ENCODE measurements at places on chromosomes 6 and 20.

- no peak for DNase-seq
Observed at GRCh38 chr20:8322662-8323217, 190.7 kb downstream of the PLCB1 start.

DNA sequence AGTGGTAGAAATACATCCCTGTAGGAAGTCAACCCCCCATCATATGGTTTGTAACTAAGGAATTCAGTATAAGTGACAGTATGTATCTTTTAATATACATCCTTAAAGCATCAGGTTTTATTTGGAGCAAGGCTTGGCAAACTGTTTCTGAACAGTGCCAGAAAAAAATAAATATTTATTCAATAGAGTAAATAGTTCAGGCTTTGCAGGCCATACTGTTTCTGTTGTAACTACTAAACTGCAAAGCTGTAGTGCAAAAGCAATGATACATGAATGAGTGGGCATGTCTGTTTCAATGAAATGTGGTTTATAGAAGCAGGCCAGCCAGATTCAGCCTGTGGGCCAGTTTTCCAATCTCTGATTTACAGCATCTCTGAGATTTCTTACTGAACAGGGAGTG is 977 bp downstream of the MEI4 start:
- no peak for DNase-seq

DNA sequence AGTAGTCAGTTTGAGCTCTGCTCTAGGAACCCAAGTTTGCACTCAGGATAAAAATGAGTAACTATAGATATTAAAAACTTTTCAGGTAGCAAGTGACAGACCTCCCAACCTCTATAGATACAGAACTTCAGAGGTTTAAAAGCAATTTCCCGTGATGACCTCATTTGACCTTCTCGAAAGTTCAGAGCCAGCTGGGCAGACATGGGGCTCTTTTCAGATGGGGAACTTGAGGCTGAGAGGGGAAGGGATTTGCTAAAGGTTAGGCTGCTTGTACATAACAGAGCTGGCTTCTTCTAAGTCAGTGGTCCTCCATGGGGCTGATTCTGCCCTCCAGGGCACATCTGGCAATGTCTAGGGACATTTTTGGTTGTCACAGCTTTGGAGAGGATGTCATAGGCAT is 58.8 kb upstream of the ZNF831 start:
- DNase-seq, result no peak

GRCh38 chr6:43263314-43264178 is 20.3 kb downstream of the TTBK1 start:
- peak; percentile 88 for DNase-seq

DNA sequence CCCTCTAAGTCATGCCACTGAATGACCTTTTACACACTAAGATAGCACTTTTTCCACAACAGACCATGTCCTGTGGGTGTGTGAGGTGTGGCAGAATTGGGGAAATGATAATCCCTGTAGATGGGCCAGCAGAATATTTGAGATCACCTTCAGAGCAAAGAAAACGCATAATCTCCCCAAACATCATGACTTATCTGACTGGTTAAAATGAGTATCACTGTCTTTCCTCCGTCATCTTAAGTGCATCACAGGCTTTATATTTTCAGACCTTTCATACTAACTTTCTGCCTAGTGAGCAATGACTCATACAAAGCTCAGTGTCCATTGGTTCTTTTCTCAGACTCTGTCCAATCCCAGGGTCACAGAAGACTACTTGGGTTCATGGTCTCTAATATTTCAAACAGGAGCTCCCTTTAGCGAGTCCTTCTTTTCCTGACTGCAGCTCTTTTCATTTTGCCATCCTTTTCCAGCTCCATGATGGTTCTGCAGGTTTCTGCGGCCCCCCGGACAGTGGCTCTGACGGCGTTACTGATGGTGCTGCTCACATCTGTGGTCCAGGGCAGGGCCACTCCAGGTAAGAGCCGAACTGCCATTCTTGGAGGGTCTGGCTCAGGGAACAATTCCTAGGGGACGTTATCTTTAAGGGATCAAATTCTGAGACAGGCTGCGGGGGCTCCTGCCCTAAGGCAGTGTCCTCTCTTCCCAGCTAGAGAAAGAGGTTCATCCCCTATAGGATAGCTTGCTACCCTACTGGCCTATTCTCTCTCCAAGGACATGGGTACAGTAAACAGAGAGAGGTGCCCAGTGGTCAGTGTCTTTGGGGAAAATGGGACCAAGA is at the start of gene HLA-DPB1:
TSS of gene HLA-DPB1 (plus strand) at position 423 of the 838 bp plus-strand sequence. CDS start at position 475, 52 bp downstream.
- peak; percentile 71 for DNase-seq

DNA sequence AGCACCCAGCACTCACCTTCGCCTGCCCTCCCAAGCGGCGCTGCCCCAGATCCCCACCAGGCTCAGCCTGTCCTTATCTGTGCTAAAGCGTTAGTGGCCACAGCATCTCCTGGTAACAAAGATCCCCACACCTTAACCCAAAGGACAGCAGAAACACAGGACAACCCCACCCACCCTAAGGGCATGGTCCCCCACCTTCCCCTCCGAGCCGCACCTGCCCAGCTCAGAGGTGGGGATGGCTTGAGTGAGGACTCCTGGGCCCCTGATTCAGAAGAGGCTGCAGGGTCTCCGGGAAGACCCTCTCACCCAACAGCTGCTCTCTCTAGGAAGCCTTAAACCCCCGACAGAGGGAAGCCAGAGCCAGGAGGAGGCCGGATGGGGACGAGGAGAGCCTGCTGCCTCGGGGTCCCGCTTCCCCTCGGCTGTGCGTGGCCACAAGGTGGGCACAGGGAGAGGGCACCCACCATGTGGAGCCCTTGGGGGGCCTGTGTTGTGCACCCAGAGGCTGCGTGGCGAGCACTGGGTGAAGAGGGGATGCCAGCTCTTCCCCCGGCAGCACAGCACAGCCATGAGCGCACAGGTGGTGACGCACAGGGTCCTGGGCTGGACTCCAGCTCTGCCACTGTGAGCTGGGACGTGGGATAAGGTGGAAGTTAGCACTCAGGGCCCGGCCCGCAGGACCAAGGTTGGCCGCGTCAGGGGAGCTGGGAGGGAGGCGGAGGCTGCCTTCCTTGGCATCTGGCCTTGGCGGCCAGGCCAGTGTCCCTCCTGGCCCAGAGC is 31.9 kb upstream of the MRGBP start:
- DNase-seq, result no peak

DNA sequence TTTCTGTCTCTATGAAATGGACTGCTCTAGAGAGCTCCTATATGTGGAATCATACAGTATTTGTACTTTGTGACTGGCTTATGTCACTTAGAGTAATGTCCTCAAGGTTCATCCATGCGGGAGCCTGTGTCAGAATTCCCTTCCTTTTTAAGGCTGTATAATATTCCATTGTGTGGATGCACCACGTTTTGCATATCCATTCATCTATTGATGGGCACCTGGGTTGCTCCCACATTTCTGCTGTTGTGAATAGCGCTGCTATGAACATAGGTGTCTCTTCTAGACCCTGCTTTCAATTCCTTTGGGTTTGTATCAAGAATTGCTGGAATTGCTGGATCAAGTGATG is 155.4 kb downstream of the BMP7 start:
- DNase-seq, result no peak

DNA sequence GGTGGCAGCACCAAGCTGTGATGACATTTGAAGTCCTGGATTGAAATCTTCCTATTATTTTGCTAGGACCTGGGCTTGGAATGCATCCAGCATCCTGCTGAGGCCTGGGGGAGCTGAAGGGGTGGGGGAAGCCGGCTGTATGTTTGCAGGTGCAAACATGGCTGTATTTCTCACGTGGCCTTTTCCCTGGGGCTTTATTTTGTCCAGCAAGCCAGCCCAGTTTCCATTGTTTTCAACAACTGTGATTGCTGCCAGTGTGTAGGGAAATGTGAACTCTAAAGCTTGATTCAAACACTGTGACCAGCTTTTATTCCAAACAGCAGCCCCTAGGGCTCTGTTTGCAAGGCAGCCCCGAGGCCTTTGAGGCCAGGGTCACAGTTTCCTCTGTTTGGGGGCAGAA is 683.0 kb downstream of the DHX35 start:
- DNase-seq, result no peak

GRCh38 chr20:6812530-6812929 is 45.0 kb downstream of the BMP2 start:
- no peak for DNase-seq

- DNase-seq, result no peak
Observed at GRCh38 chr6:55985309-55985708, 109.9 kb upstream of the BMP5 start.

DNA sequence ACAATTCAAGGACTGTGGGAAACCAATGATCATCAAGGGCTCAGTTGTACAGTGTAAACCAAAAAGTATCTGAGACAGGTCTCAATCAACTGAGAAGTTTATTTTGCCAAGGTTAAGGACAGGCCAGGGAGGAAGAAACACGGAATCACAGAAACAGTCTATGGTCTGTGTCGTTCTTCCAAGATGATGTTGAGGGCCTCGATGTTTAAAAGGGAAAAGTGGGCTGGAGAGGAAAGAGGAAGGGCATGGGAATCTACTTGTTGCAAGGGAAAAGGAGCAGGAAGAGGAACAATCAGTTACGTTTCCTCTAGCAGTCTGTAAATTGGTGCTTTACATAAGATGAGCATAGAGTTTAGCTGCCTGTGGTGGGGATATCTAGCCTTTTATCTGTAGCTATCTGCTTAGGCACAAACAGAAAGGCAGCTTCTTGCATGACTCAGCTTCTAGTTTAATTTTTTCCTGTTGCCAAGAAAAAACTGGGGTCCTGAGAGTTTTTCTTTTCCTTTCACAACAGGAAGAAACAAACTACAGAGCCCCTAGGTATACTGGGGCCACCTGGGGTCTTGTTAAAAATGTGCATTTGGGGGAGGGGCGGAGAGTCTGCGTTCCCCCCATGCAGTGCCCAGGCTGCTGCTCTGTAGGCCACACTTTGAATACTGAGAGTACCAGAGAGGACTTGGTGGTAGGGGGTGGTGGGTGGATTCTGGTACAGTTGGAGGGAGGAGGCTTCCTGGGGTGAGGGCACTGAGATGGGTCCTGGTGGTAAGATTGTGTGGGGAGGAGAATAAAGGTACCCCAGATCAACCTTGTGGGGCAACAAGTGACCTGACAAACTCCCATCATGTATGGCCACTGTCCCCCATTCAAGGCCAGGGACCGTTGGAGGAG is 35.3 kb upstream of the EZR start:
- DNase-seq, result no peak

GRCh38 chr20:19588241-19588640 is 169.8 kb upstream of the RIN2 start:
- DNase-seq, result no peak

DNA sequence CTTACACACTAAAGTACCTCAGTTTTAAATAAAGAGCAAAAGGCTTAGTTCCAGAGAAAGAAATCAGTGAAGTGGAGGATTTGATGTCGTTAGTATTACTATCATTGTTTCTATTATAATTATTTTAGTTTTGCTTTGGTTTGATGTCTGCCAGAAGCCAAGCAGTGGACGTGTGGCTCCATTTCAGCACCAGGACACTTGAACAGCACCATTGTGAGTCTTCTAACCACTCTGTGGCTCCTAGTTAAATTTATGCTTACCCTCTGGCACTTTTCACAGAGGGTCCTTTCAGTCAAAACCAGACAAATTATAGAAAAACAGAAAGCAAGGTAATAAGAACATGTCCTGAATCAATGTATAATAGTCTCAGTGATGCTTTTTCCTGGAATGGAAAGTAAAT is 3.4 kb downstream of the COL9A1 start:
- peak; percentile 11 for DNase-seq

- no peak for DNase-seq
Observed at GRCh38 chr6:168578036-168578435, 137.1 kb downstream of the SMOC2 start.

GRCh38 chr6:97399208-97399607 is 116.2 kb upstream of the MMS22L start:
- no peak for DNase-seq

DNA sequence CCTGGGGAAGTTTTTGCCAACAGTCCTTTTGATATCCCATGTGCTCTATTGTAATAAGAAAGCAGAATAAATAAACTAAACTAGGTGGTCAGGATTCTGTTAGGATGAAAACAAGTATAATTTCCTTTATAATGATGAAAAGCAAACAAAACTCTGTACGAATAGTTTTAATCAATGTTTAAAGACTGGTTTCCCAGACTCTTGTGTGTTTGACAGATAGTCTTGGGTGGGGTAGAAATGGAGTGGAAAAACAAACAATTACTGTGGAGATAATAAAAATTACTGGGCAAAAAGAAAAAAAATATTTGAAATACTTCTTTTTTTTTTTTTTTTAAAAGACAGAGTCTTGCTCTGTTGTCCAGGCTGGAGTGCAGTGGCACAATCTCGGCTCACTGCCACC is 152.1 kb upstream of the FLRT3 start:
- no peak for DNase-seq

DNA sequence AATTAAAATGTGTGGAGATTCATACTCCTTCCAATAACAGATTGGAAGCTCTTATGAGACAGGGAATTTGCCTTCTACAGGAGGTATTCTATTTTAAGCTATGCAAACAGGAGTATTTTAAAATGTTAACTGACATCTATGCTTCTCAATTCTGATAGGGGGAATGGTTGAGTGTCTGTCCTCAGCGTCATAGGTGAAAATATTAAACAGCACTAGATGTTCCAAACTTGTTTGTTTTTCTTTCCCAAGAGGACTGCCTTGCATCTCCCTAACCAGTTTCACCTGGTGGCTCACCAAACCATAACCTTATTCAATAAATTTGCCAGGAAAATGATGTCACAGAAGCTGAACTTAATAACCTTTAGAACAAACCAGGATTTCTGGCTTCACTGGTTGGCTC is 24.6 kb upstream of the ARG1 start:
- no peak for DNase-seq

DNA sequence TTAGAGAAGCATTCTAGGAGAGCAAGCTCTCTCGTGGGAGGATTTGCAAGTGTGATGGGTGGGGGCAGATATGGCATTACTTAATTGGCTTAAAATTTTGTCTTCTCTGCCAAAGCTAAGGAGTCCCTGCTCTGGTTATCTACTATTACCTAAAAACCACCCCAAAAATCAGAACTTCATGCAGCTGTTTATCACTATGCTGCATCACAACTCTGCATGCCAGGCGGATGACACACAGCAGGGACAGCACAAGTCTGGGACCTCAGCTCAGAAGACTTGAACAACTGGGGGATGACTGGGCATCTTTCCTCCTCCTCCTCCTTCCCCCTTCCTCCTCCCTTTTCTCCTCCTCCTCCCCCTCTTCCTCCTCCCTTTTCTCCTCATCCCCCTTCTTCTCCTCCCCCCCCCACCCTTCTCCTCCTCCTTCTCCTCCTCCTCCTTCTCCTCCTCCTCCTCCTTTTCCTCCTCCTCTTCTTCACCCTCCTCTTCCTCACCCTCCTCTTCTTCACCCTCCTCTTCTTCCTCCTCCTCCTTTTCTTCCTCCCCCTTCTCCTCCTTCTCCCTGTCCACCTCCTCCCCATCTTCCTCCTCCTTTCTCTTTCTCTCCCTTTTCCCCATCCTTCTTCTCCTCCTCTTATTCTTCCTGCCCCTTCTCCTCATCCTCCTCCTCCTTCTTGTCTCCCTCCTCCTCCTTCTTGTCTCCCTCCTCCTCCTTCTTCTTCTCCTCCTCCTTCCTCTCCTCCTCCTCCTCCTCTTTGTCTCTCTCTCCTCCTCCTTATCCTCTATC is 218.6 kb upstream of the PMEPA1 start:
- no peak for DNase-seq

- no peak for DNase-seq
Observed at GRCh38 chr6:63295553-63296194, 24.1 kb downstream of the LGSN start.

GRCh38 chr6:18101873-18102272 is 20.6 kb downstream of the NHLRC1 start:
- no peak for DNase-seq
